Lung (tissue), 17 donors: ENCODE measurements at places on chromosomes 5 and 9. TPM values are rescaled to one million over a fixed set of nuclear protein-coding genes. Genes with fewer than 3 reads are reported as not detected.

DNA sequence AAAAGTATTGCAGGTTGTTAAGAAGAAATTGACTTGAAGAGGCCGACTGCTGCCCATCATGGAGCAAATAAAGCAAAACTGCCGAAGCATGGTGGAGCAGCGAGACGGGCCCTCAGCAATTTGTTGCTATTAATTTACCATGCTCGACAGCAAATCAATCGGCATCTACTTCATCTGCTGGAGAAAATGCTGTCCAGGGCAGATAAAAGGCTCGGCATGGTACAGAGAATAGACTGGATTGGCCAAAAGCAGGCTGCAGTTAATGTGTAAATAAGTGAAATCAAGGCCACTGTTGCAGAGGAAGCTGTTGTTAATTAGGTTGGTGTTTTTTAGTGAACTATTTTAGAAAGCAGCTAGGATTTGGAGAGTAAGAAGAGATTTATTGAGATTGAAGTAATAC is 8.3 kb downstream of the TLE4 start:
- DNase-seq, result no peak

The SLC45A2 gene
- total RNA-seq, result not detected

The SOHLH1 gene
- not detected for total RNA-seq

GRCh38 chr9:96486386-96487028 is 36.5 kb downstream of the HABP4 start:
- DNase-seq, result no peak

- DNase-seq, result no peak
Measured at GRCh38 chr5:13581914-13582313, 362.6 kb downstream of the DNAH5 start.

GRCh38 chr5:97096191-97096590 is 46.2 kb downstream of the LIX1 start:
- peak; percentile 47 for DNase-seq
